ENCODE measurements at places on chromosomes 6 and 20.

- H3K36me3 ChIP-seq, result peaks cover 10% of the 10 kb centered on the region
- H3K4me1 ChIP-seq, result peaks cover 18% of the 10 kb centered on the region
- no peak for DNase-seq
- H3K27me3 ChIP-seq, result peaks cover 33% of the 10 kb centered on the region
- no peak overlapping the region for H3K27ac ChIP-seq
These were observed 49.7 kb downstream of the RBM38 start for GRCh38 chr20:57440678-57441509.

DNA sequence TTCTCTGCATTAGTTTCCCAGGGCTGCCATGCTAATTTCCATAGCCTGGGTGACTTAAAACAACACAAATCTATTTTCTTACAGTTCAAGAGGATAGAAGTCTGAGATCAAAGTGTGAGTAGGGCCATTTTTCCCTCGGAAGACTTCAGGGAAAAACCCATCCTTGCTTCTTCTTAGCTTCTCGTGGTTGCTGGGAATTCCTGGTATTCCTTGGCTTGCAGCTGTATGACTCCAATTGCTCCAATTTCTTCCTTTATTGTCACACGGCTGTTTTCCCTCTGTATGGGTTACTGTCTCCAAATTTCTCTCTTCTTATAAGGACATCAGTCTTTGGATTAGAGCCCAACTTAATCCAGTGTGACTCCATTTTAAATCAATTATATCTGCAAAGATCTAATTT lies 128.4 kb upstream of the JAG1 start:
- no peaks in the 10 kb centered on the region for H3K27me3 ChIP-seq
- H3K4me3 ChIP-seq, result no peak overlapping the region
- H3K4me1 ChIP-seq, result no peaks in the 10 kb centered on the region
- no peaks in the 10 kb centered on the region for H3K36me3 ChIP-seq
- H3K27ac ChIP-seq, result no peak overlapping the region

DNA sequence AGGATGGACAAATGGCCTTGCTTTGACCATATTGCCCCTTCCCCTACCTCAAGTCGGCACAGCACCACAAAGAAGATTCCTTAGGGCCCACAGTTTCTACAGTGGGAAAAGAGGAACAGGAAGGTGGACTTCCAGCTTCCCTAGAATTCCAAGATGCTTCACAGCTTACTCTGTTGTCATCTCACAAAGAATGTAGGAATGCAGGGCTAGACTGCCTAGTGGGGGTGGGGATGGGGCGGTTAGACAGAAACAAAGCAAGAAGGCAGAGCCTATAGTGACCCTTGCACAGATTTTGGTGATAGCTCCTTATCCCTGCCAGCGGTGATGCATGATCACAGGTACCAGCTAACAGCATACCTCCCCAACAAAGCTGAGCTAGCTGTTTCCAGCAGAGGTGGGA lies 607.6 kb upstream of the MAN1A1 start:
- no peak overlapping the region for H3K27ac ChIP-seq
- H3K27me3 ChIP-seq, result no peaks in the 10 kb centered on the region
- H3K4me3 ChIP-seq, result no peak overlapping the region
- H3K36me3 ChIP-seq, result no peaks in the 10 kb centered on the region
- no peak for DNase-seq

DNA sequence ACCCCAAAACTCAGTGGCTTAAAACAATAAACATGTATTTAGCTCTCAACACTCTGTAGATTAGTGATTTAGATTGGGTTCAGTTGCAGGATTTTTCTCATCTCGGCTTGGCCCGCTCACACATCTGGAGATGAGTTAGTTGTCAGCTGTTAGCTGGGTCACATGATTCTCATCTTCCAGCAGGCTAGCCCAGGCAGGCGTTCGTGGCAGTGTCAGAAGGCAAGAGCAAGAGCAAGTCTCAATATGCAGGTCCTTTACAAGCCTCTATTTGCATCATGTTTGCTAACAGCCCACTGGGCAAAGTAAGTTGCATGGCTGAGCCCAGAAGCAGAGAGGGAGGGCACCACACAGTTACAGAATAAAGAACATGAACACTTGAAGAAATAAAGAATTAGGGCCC lies 83.6 kb upstream of the MYLIP start:
- no peak for DNase-seq
- H3K4me1 ChIP-seq, result no peaks in the 10 kb centered on the region
- no peaks in the 10 kb centered on the region for H3K36me3 ChIP-seq
- no peak overlapping the region for H3K4me3 ChIP-seq
- no peaks in the 10 kb centered on the region for H3K27me3 ChIP-seq
